ENCODE measurements at places on chromosomes 3 and 15.
A peak's percentile ranks its signal among the peaks of the same experiment; 100 is the strongest.

DNA sequence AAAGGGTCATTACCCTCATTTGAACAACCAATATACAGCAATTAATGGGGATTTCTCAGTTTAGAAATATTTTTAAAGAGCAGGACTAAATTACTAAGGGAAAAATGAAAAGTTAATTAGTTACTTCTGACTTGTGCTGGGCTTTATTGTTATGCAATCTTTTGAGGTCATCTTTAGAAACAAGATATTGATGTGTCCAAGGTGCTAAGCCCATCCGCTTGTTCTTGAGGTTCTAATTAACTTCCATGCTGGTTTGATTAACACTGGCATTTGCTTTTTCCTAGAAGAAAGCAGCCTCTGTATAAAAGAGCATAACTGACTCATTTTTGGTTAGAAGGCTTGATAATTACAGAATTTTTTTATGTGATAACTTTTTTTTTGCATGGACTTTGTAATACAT lies 256.5 kb upstream of the AGTR1 start:
- no peak for DNase-seq

GRCh38 chr3:182729903-182730674 lies 63.2 kb upstream of the ATP11B start:
- DNase-seq = no peak

DNA sequence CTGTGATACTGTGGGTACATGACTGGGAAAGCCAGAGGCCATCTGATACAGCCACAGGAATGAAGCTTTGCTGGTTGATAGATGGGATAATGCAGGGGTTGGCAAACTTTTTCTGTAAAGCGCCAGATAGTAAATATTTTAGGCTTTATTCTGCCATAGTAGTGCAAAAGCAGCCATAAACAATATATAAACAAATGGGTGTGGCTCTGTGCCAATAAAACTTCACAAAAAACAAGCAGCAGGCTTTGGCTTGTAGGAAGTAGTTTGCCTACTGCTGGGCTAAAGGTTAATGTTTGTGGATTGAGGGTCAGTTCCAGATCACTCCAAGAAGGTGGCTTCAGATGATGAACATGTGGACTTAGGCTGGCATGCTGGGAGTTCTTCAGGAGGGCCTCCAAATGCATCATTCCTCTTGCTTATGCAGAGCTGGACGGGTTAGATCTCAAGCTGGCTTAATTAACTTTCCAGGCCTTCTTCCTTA lies 305.7 kb downstream of the RPLP1 start:
- DNase-seq = no peak

GRCh38 chr3:45907769-45908705 lies 21.7 kb downstream of the CCR9 start:
- no peak for DNase-seq

- no peak for DNase-seq
Observed at GRCh38 chr3:45409921-45410320, 21.5 kb downstream of the LARS2 start.

DNA sequence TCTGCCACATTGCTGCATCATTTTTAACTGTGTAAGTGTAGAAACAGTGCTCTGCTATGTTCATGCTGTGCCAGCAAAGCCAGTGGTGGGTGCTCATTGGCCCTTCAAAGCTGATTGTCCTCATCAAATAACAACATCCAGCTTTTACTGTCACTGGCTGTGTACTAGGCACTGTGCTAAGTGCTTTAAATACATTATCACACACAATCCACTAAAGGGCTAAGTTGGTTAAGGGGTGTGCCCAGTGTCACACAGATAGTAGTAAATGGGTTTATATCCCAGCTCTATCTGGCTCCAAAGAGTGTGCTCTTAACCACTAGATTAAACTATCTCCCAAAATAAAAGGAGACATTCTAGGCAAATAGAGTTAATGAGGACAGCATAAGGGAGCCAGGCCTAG lies 7.7 kb downstream of the TUBGCP4 start:
- no peak for DNase-seq

DNA sequence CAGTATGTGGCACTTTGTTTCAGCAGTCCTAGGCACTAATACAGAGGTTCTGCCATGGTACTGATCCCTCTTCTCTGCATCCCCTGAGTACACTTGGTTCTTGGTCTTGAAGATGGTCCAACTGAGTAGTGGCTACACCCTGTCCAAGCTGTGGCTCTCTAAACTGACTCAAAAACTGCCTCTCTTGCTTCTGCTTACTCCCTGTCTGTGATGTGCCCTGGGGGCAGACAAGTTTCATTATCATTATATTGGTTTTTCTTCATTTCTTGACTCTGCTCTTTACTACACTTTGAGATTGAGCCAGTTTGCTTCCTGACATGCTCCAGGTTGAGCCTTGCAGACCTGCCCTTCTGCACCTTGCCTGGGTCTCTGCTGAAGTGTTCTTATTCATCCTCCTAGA lies 18.9 kb upstream of the ST3GAL6 start:
- no peak for DNase-seq

- DNase-seq = peak; percentile 17
Observed at GRCh38 chr3:32018757-32019564, 37.4 kb downstream of the ZNF860 start.

GRCh38 chr3:16908896-16909295 lies 24.1 kb downstream of the PLCL2 start:
- no peak for DNase-seq

GRCh38 chr3:102715030-102715697 lies 280.3 kb downstream of the ZPLD1 start:
- no peak for DNase-seq

DNA sequence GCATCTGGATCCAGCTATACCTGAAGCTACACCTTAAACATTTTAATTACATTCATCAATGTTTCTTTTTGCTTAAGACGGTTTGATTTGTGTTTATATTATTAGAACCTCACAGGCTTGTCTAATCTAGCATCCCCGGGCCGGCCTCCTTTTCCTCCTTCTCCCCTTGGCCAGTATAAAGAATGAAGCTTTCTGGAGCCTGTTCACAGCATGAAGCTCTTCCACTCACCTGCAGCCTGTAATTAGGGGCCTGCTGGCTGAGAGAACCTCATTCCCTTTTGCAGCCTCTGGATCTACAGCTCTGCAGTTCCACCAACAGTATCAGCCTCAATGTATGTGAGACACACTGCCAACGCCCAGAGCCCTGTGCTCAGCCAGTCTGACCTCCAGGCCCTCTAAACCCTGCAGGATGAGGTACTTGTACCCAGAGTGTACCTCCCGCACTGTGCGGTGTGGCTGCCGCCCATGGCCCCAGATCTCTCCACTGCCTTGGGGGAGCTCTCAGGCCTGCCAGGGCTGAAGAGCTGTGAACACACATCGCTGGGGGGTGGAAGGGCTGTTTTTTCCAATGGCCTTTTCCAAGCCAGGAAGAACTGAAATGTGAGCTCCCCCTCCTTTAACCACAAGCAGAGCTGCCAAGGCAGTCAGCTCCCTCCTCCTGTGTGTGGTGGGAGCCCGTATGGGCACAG lies 114.7 kb upstream of the ALDH1A3 start:
- no peak for DNase-seq

DNA sequence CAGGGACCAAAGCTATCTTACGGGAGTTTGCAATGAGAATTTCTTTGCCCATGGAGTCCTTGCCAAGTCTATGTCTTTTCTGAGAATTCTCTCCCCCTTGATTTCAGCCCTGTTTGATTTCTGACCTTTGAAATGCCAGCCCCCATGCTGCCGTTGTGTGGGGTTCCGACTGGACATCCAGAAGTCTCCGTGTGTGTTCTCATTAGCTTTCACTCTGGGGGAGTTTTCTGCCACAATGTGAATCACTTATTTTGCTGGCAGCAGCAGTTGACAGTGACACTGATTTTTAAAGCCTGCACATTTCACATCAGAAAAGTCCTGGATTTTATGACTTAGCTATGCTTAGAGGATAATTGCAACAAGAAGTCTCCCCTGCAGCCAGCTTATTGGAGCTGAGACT lies 98.4 kb upstream of the CTDSPL start:
- DNase-seq = no peak

DNA sequence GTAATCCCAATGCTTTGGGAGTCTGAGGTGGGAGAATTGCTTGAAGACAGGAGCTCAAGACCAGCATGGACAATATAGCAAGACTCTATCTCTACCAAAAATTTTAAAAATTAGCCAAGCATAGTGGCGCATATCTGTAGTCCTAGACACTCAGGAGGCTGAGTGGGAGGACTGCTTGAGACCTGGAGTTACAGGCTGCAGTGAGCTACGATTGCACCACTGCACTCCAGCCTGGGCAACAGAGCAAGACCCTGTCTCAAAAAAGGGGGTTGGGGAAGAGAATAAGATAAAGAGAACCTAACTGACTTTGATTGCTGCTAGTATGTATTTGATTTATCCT lies 755 bp downstream of the CD200R1 start:
- no peak for DNase-seq

- no peak for DNase-seq
Observed at GRCh38 chr3:151305060-151305774, 11.4 kb downstream of the GPR87 start.

DNA sequence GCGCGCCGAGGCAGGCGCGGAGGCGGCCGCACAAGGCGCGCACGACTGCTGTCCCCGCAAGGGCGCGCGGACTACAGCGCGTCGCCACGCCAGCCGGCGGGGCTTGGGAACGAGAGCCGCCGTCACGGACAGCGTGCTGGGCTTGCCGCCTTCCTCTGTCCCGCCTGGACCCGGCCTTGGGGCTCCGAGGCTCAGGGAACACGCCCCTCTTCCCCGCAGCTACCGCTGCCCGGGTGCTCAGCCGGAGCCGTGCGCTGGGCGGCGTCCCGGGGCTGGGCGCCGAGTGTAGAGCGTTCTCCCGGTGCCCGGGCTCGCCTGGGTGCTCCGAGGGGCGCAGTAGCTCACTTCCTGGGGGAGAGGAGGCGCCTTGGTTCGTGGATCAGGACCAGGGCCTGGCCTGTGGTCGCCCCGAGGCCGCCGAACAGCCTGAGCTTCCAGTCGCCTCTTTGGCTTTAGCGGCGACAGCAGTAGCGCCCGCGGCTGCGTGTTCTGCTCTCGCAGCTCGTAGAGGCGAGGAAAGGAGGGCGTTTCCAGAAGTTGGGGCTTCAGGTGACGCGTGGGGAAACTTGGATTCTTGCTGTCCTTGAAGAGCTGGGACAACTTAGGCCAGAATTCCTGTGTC lies 226.7 kb upstream of the C2CD4B start:
- no peak for DNase-seq

GRCh38 chr15:28978011-28978378 lies 92.2 kb downstream of the APBA2 start:
- DNase-seq = no peak

DNA sequence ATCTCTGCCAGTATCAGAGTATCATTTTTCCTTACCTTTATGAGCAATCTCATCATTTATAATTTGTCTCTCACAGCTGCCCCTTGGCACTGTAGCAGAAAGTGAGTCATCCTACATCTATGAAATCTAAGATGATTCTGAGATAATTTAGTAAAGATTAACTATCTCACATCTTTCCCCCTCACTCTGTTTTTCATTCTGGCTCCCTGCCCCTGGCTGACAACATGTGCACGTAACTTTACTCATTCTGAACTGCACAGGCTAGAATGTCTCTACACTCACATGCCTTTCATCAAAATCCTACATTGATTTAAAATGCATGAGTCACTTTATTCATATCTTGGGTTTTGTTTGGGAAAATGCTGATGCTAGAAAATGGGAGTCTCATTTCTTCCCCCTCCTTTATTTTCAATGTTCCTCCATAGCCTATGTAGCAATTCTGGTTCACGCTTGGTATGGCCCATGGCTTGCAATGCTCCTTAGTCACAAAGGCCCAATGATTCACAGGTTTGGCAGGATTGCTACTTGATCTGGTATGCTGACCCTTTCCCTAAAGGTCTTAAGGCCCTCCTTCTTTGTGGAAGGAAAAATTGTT lies 838.5 kb downstream of the TUSC7 start:
- DNase-seq = no peak

- DNase-seq = no peak
Observed at GRCh38 chr3:184601576-184602371, 40.2 kb downstream of the EPHB3 start.

DNA sequence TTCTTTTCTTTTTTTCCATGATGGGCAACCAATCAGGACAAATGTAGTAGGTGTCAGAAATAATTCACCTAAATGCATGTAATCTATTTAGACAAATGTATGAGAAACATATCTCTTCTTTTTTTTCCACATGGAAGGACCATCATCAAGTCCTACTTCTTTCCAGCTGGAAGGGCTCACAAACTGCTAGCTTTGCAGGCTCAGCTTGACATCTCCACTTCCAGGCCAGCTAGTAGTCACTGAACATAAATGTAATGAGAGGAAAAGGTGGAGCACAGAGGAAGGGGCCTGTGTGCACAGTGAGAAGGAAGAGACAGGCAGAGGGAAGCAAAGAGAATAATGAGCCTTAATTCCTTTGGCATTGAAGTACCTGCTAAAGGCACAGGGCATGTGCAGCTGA lies 504.9 kb downstream of the MCTP2 start:
- no peak for DNase-seq

- DNase-seq = no peak
Observed at GRCh38 chr15:92606126-92606835, 49.3 kb downstream of the FAM174B start.

DNA sequence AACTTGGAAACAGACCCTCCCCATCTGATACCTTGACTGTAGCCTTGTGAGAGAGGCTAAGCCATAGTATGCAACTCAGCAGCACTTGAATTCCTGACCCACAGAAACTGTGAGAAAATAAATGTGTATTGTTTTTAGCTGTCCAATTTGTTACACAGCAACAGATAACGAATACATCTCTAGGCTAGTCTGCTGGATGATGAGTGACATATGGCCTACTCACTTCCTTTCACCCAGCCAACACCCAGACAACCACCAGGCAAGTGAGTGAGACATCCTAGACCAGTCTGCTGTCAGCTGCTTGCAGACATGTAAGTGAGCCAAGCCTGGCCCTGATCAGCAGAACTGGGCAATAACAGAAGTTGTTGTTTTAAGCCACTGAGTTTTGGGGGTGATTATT lies 19.2 kb upstream of the SMAD6 start:
- DNase-seq = no peak

DNA sequence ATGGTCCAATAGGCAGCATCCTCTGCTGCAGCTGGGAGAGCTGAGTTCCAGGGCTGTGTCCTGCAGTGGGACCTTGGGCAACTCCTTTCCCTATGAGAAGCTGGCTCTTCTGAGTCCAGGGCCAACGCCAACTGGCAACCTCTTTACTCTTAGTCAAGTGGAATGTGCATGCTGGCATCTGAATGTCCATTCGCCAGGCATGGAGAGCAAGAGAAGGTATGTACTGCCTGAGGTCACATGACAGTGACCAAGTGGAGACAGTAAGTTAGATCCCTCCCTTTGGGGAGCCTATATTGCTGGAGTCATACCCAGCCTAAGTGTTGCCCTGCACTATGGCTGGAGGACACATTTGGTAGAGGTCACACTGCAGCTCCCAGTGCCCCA lies 12.1 kb downstream of the HEMK1 start:
- DNase-seq = no peak

DNA sequence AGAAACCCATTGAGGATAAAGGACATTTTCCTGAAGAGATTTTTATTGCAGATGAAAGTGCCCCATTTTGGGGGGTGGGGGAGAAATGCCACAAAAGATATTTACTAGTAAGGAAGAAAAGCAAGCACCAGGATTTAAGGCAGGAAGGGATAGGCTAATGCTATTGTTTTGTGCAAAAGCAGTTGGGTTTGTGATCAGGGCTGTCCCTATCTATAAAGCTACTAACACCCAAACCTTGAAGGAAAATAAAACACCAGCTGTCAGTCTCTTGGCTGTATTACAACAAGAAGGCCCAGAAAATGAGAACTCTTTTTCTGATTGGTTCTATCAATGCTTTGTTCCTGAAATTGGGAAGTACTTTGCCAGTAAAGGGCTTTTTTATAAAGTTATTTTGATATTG lies 56.0 kb downstream of the CD200 start:
- DNase-seq = no peak

Data from CD14-positive monocyte (primary cell).